ENCODE measurements at places on chromosomes 13 and 19. TPM values are rescaled to one million over a fixed set of nuclear protein-coding genes. Genes with fewer than 3 reads are reported as not detected.

IGFL3 gene
- total RNA-seq, result not detected

ADM5 gene
- total RNA-seq, result not detected

POU4F1 gene
- total RNA-seq, result not detected

DNA sequence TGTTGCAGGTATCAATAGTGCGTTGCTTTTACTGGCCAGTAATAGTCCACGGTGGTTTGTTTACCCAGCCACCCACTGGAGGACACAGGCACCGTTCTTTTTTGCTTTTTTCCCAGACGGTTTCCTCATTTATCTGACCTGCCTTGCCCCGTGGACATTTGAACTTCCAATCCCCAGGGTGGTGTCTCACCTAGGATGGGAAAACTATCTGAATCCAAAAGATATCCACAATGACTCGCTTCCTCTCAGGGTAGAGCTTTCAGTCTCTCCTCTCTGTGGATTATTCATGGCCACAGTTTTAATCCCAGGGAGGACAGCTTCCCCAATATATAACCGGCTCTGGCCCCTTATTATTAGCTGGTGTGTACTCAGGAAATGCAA lies 170.8 kb downstream of the FOXO1 start:
- DNase-seq, result no peak

- DNase-seq, result no peak
These were observed 53.7 kb downstream of the DNAJC15 start for GRCh38 chr13:43077046-43077445.

DNA sequence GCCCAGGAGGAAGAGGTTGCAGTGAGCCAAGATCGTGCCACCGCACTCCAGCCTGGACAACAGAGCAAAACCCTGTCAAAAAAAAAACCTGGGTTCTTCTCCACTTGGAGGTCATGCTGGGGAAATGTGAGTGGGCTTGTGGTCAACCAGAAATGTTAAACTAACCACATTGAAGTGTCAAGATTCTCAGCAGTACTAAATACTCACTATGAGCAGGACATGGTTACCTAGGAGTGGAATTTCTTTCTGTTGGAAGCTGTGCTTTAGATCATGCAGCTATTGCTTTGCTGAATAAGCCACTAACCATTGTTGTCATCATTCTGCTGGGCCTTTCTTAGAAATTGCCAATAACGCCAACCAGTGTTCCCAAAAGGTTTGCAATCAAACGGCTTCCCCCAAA lies 253.3 kb upstream of the TSHZ3 start:
- DNase-seq, result no peak
